ENCODE measurements at places on chromosomes 7 and 10. TPM values are rescaled to one million over a fixed set of nuclear protein-coding genes. Genes with fewer than 3 reads are reported as not detected.
A peak's percentile ranks its signal among the peaks of the same experiment; 100 is the strongest.

Gene SPDYE1
- total RNA-seq: not detected

Gene NPS
- total RNA-seq: not detected

Gene SORCS1
- 8.9 TPM for total RNA-seq

Gene TMEM229A
- total RNA-seq: 0.80 TPM

Gene TSPAN15
- 12.5 TPM for total RNA-seq

Gene C1QL3
- 0.85 TPM for total RNA-seq

Gene C10orf105
- total RNA-seq: 0.19 TPM

Gene PRR15
- total RNA-seq: 15.5 TPM

Gene MICU1
- 27.5 TPM for total RNA-seq

Gene SNCG
- 4.0 TPM for total RNA-seq

Gene ANKRD1
- not detected for total RNA-seq

DNA sequence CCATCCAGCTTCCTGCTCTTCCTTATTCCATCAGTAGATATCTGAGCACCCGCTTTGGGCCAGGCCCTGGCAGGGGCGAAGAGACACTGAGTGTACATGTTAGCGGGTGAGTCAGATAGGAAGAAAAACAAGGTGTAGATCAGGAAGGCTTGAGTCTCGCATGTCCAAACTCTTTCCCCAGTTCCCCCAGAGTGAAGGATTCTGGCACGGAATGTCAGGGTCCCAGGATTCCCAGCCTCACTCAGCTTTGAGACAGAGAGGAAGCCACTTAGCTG, 24.1 kb upstream of the CHST15 start:
- no peak for DNase-seq

DNA sequence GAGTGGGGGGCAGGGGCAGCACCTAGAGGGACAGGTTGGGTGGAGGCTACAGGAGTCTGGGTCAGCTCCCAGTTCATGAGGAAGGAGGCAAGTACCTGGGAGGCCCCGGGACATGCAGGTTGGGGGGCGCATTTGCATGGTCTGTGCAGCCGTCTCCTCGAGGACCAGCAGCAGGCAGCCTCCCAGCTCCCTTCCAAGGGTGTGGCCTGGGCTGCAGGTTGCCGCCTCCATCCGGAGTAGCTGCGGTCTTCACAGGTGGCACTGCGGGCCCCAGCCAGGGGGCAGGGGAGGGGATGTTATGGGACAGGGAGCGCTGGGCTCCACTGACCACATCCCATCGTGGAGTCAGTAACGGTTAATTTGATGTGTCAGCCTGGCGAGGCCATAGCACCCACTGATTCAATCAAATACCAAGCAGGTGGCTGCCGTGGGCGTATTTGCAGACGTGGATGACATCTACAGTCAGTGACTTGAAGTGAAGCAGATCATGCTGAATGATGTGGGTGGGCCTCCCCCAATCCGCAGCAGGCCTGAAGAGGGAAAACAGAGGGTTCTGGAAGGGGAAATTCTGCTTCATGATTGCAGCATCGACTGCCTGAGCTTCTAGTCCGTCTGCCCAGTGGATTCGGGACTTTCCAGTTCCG, 81.6 kb downstream of the PRKAG2 start:
- no peak for DNase-seq

- no peak for DNase-seq
These were observed 15.2 kb upstream of the LRRTM3 start for GRCh38 chr10:66910671-66911070.

DNA sequence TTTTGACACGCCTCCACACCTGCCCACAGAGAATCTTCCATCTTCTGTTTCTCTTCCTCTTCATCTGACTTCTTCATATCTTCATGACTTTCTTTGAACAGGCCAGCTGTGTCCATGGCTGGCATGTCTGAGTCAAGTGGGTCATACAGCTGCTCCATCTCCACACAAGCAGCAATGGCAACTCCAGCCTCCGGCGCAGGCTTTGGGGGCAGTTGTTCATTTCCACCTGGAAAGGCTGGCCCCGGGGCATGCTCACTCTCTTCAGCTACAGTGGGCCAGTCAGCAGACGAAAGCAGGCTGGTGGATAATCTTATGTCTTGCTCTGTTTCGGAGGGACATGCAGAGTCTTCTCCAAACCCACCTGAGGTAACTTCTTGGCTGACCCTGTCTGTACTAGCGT, 155.6 kb upstream of the TARP start:
- no peak for DNase-seq

DNA sequence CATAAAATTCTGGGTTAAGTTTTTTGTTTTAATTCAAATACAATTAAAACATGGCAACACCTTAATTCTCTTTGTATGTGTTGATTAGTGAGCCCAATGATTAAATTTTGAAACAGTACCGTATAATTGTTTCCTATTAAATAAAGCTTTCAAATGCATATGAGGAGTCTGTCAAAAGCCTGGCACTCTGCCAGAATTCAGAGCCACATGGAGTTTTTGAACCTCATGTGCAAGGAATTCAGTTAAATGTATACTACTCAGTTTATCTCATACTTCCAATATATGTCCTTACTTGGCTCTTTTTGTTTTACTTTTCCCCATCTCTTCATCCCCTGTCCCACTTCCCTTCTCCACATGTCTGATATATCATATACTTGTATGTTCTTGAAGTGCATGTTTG, 165.6 kb upstream of the FAM3C start:
- no peak for DNase-seq

GRCh38 chr10:127148066-127148932, 48.1 kb downstream of the INSYN2A start:
- DNase-seq: no peak

DNA sequence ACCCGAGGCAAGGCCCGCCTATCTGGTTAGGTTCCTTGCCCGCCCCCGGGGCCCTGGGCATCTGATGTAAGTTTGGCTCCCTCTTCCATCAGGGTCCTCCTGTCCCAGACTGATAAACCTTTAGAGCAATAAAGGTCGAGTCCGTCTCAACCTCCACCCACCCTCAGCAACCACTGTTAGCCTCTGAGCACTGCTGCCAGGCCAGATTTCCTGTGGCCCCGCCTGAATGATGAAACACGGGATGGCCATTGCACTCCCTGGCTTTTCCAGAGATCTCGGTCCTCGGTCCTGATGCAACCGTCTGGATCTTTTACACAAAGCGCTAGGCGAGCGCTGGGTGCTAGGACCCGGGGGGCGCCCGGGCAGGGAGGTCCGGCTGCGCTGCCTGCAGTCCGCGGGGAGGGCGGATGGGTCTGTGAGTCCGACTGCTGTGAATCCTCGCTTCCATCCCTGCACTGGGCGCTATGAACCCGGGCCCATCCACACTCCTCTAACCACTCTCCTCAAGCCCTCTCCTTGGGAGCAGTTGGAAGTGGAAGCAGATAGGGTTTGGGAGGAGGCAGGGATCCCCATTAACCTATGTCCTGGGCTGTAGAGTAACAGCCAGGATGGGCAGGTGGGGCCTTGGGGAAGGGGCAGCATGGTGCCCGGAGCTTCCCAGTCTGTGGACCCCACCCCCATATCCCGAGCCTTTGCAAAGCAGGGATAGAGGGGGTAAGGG, 875 bp upstream of the DDIT4 start:
- DNase-seq: peak; percentile 97

GRCh38 chr10:653991-654646, 35.3 kb downstream of the DIP2C start:
- no peak for DNase-seq

- no peak for DNase-seq
These were observed 996.7 kb upstream of the CELF2 start for GRCh38 chr10:10020945-10021344.

DNA sequence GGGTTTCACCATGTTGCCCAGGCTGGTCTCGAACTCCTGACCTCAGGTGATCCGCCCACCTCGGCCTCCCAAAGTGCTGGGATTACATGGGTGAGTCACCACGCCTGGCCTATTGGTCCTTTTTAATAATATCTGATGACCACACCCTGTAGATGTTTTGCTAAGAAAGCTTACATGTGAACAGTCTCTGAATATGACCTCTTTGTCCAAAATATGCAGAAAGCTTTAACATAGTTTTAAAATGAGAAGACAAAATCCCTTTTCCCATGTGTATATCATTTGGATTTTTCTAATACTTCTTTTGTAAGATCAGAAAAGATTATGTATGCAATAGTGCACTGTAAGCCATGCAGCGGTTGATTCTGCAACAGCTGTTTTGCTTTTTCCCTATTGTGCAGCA, 38.5 kb downstream of the MCU start:
- DNase-seq: no peak

DNA sequence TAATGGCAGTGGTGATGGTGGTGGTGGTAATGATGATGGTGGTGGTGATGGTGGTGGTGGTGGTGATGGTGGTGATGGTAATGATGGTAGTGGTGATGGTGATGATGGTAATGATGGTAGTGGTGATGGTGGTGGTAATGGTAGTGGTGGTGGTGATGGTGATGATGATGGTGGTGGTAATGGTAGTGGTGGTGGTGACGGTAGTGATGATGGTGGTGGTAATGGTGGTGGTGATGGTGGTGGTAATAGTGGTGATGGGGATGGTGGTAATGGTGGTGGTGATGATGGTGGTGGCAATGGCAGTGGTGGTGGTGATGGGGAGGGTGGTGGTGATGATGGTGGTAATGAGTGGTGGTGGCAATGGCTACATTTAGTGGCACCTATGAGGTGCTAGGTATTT, 105.7 kb downstream of the GRK5 start:
- DNase-seq: no peak

- DNase-seq: no peak
These were observed 10.3 kb upstream of the AOC1 start for GRCh38 chr7:150842018-150842417.

GRCh38 chr7:146670532-146670931, 553.9 kb downstream of the CNTNAP2 start:
- no peak for DNase-seq

- no peak for DNase-seq
These were observed 212.1 kb downstream of the GPR37 start for GRCh38 chr7:124553502-124553901.

- no peak for DNase-seq
These were observed 2.0 kb downstream of the STAMBPL1 start for GRCh38 chr10:88881922-88882645.

GRCh38 chr10:64038107-64038506, 516.9 kb downstream of the REEP3 start:
- DNase-seq: no peak

DNA sequence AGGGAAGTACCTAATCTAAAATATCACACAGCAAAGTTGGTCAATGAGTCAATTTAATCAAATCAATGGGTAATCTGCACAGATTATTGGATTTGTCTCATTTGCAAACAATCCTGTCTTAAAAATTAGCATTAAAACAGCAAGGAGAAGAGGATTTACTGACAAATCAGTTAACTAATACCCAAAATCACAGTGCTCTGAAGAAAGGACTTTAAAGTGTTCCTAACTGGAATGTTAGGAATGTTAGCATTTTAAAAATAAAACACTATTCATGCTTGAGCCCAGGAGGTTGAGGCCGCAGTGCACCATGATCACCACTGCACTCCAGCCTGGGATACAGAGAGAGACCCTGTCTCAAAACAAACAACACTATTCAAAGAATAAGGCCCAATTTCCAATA, 83.1 kb downstream of the CHCHD3 start:
- peak; percentile 78 for DNase-seq

DNA sequence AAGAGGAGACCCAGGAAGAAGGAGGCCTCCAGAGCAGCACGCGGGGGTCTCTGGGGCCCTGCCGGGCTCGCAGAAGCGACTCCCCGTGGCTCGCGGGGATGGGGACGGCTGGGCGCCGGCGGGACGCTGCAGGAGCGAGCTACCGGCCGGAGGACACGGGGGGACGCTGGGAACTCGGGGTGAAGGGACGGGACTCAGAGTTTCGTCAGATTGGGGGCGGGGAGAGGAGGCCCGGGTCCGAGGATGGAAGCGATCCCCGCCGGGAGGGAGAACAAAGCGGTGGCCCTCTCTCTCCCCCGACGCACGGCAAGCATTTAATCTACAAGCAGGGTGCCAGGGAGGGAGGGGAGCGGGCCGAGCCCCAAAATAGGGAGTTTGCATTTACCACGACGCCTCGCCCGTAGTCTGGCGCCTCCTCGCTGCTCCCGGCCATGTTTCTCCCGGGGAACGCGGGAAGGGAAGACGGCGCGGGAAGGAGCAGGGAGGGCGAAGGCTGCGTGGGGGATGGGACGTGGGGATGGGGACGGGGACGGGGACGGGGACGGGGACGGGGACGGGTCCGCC, at the start of gene PRTFDC1:
Gene PRTFDC1, minus strand, starts transcription at position 464 of the 564 bp plus-strand sequence. Its CDS starts 31 bp downstream, at position 433.
- peak; percentile 74 for DNase-seq

- peak; percentile 15 for DNase-seq
These were observed 6.5 kb downstream of the SGCE start for GRCh38 chr7:94649450-94649849.

- no peak for DNase-seq
These were observed 9.1 kb downstream of the DYNC2I1 start for GRCh38 chr7:158865462-158865922.

- no peak for DNase-seq
These were observed 4.3 kb downstream of the DAGLB start for GRCh38 chr7:6443372-6443941.

DNA sequence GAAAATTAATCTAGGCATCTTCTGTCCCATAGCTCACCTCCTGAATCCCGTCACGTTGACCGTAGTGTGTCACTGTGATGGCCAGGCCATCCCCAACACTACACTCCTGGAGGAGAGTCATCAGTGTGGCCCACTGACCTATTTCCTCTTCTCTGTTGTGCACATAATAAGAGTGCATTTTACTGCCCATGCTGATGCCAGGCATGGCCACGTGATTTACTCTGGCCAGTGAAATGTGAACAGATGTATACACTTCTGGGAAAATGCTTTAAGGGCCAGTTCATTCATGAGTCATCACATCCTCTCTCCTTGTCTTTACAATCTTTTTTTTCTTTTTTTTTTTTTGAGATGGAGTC, 101.9 kb upstream of the PIP4K2A start:
- no peak for DNase-seq

GRCh38 chr10:79159785-79160184, 91.0 kb downstream of the ZMIZ1 start:
- no peak for DNase-seq

DNA sequence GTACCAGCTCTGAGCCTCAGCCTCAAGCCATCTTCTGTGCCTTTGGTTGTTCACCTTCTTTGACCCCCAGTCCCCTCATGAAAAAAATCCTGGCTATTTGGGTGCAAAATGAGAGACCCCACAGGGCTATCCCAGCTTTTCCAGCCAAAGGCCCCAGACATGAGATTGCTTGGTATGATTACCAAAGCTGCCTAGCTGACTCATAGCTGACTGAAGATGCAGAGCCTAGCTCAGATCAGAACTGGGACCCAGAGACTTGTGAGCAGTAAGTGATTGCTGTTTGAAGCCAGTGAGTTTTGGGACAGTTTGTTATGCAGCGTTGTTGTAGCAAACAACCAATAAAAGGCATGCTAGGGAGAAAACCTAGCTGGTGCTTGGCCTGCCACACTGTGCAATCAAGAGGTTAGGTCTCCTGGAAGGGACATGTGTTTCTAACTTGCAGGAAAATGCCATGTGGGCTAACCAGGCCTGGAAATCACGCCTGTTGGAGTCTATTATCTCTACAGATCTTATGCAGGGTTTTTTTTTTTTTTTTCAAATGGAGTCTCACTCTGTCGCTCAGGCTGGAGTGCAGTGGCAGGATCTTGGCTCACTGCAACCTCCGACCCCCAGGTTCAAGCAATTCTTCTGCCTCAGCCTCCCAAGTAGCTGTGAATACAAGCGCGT, 48.0 kb upstream of the DAGLB start:
- no peak for DNase-seq

Measured in GM23338 (cell line).